Immature natural killer cell (primary cell): ENCODE measurements at places on chromosomes 12 and 14.

DNA sequence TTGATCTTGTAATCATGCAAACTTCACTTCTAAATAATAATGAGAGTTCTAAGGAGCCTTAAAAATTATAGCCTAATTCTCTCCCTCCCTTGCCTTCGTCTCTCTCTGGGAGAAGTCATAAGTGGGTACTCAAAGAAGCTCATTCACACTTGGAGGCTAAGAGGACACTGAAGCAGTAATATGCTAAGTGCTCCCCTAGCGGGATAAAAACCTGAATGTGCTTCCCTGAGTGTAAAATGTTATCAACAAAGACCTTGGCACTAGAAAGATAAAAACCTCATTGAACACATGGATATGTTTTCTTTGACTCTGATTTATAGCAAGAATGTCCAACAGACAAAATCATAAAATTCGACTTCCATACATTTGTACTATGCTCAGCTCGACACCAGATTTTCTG, 337.9 kb upstream of the NOVA1 start:
- no peak overlapping the region for H3K27ac ChIP-seq
- no peaks in the 10 kb centered on the region for H3K4me1 ChIP-seq
- no peaks in the 10 kb centered on the region for H3K27me3 ChIP-seq
- H3K36me3 ChIP-seq: no peaks in the 10 kb centered on the region
- DNase-seq: no peak

DNA sequence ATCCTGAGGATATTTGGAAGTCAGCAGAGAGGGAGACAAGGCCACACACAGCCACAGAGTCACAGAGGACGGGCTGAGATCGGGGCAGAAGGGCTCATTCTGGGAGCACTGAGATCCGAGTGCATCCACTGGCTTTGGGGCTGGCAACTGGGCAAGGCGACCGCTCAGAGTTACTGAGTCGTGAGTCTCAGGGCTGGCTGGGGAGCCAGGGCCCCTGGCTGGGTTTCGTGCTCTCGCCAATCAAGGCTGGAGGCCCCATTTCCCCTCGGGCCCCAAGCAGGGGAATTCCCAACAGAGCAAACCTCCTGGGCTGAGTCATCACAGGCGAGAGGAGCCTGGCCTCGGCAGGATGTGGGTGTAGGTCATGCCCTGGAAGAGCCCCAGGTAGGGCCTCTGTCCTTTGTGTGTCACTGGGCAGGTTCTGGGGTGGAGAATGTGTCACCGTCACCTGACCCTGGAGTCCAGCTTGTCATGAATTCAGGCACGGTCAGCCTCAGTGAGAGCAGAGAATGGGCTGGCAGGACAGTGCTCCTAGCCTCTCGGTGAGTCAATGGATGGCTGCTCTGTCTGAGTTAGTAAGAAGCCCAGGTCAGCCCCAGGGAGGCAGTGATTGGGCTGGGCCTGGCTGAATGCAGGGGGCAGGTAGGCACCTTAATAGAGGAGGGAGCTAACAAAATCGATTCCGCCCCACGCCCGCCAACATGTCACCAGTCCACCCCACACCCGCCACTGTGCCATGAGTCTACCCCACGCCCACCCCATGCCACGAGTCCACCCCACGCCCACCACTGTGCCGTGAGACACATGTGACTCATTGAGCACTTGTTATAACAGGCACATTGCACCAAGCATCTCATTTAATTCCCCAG, 16.9 kb downstream of the ASB2 start:
- no peaks in the 10 kb centered on the region for H3K36me3 ChIP-seq
- peak overlapping the region; percentile 82 for H3K4me3 ChIP-seq
- peaks cover 20% of the 10 kb centered on the region for H3K27me3 ChIP-seq
- H3K4me1 ChIP-seq: peaks cover 97% of the 10 kb centered on the region
- peak; percentile 83 for DNase-seq

DNA sequence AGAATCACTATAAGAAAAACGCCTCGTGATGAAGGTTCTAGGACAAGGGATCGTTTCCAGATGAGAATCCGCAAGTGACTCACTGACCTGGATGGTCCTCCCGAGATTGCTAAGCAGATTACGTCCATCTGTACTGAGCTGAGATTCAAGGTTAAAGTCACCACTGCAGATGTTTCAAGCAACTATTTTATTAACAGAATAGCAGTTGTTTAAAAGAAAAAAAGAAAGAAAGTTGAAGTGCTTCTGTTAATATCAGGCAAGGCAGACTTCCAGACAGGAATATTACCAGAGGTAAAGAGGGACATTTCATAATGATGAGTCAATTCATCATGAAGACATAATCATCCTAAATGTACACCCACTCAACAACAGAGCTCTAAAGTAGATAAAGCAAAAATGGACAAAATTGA, 17.9 kb downstream of the PXN start:
- H3K27ac ChIP-seq: peak overlapping the region; percentile 95
- DNase-seq: no peak
- peak overlapping the region; percentile 81 for H3K4me3 ChIP-seq
- H3K27me3 ChIP-seq: peaks cover 12% of the 10 kb centered on the region

- peaks cover 2% of the 10 kb centered on the region for H3K27me3 ChIP-seq
- no peak overlapping the region for H3K27ac ChIP-seq
- DNase-seq: no peak
- peaks cover 16% of the 10 kb centered on the region for H3K4me1 ChIP-seq
These were observed 5.9 kb downstream of the DDX55 start for GRCh38 chr12:123607756-123608155.

- no peak overlapping the region for H3K27ac ChIP-seq
- H3K36me3 ChIP-seq: no peaks in the 10 kb centered on the region
- H3K4me3 ChIP-seq: no peak overlapping the region
- no peaks in the 10 kb centered on the region for H3K4me1 ChIP-seq
- no peak for DNase-seq
These were observed 26.7 kb downstream of the OR10P1 start for GRCh38 chr12:55663391-55663790.

- H3K4me1 ChIP-seq: no peaks in the 10 kb centered on the region
- H3K4me3 ChIP-seq: no peak overlapping the region
These were observed 348.9 kb upstream of the FAR2 start for GRCh38 chr12:28800129-28800528.

DNA sequence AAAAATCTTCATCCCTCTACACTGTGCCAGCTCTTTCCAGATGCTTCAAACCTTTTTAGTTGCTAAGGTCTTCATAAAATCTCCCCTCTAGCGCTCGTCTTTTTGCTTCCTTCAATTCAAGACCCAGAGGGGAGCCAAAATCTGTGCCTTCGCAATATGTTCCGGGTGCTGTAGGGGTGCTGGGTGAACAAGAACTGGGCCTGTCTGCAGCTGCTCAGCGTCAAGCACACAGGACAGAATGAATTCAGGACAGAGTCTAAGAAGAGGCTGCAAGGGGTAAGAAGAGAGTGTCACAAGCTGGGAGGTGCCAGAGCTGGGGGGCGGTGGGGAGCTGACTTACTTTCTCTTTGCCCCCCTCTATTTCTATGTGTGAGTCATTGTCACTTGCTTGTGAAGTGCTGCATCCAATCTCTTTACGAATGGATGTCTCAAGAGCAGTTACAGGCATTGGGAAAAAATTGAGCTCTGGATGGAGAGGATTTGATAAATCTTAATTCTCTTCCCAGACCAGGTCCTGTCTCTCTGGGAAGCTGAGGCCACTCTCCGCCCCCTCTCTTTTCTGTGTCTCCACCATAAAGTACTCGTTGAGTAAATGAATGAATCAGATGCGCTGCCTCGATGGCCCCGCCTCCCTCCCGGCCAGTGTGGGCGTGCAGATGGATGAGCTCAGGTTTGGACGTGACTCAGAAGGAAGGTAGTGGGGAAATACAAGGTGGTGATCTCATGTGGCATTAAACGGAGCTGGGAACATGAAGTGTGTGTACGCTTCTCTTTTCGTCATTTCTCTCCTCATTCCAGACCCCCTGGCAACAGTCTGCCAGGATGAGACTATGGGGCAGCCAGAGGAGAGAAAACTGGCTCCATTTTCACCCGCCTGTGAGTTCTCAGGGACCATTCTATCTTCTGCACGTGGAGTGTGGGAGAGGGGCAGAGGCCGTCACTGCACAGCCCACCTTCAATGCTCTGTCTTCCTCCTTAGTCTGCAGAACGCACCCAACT, 91.3 kb downstream of the TSPAN9 start:
- H3K36me3 ChIP-seq: no peaks in the 10 kb centered on the region
- H3K27ac ChIP-seq: no peak overlapping the region
- no peak overlapping the region for H3K4me3 ChIP-seq
- DNase-seq: no peak

GRCh38 chr14:23294734-23295561, 7.7 kb downstream of the PPP1R3E start:
- H3K4me1 ChIP-seq: peaks cover 23% of the 10 kb centered on the region
- peak; percentile 63 for DNase-seq
- peaks cover 10% of the 10 kb centered on the region for H3K27me3 ChIP-seq

GRCh38 chr12:6632026-6632983, 3.5 kb downstream of the LPAR5 start:
- H3K36me3 ChIP-seq: no peaks in the 10 kb centered on the region
- peak; percentile 61 for DNase-seq
- H3K4me1 ChIP-seq: peaks cover 73% of the 10 kb centered on the region
- H3K4me3 ChIP-seq: peak overlapping the region; percentile 95
- peak overlapping the region; percentile 99 for H3K27ac ChIP-seq
- peaks cover 3% of the 10 kb centered on the region for H3K27me3 ChIP-seq

DNA sequence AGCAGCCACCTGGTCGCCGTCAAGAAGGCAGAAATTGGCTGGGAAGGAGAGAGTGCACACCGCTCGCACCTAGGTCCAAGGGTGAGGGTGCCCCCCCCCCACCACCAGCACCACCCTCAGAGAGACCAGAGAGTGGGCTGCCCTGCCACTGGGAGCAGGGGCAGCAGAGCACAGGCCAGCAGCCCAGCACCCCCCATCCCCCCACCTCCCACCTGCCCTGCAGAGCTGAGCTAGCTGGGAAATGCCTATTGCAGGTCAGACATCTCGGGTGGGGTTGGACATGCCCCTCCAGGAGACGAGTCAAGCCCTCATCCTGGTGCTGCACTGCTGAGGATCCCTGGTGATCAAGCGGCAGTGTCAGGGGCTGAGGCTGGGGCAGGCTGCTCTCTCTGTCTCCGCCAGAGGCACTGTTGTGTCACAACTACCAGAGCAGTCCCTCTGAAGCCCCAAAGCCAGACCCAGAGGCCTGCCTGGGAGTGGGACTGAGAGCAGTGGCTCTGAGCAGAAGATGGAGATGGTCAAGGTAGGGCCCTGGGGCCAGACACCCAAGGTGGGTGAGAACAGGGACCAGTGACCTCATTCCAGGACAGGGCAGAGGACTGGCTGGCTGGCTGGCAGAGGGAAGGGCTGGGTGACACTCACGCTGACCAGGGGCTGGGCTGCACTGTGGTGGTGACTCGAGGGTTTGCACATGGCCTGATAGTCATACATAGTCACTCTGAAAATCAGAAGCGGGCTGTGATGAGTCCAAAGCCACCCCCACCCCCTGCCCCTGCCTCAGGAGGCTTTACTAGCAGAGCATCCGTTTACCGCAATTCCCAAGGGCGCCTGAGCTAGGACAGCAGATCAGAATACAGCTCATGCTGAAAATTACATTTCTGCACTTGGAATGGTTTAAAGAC, 19.7 kb upstream of the LRTM2 start:
- H3K27ac ChIP-seq: no peak overlapping the region
- no peak overlapping the region for H3K4me3 ChIP-seq
- H3K4me1 ChIP-seq: peaks cover 14% of the 10 kb centered on the region
- peaks cover 2% of the 10 kb centered on the region for H3K27me3 ChIP-seq

DNA sequence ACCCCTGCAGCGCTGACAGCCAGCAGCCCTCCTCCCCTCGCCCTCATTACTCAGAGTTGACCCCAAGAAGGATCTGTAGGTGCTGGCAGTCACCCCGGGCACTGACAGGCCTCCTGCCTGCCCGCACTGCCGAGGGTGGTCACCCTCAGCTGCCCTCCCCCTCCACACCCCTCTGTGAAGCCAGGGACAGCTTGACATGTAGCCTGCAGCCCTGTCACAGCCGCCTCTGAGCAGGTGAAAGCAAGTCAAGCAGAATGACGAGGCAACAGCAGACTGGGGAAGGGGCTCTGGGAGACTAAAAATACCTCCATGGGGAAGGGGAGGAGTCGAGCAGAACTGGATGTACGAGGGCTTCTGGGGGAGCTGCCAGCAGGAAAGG, 178.1 kb downstream of the DPF3 start:
- peaks cover 68% of the 10 kb centered on the region for H3K4me1 ChIP-seq
- H3K27ac ChIP-seq: peak overlapping the region; percentile 34
- H3K27me3 ChIP-seq: peaks cover 9% of the 10 kb centered on the region

DNA sequence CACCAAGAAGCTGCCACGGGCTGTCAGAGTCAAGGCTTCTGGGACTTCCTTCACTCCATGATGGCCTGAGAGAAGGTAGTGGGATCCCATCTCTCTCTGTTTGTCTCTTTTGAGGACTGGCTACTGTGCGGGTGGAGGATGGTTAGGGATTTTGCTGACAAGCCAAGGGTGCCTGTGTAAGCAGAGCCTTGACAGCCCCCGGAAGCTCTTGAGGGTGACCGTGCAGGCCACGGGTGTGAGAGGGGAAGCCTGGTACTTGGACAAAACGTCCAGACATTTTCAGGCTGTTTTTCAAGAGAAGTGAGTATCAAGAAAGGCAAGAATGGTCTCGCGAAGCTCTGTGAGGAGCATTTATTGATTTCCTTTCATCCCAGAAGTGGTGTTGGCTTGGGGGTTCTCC, 352.4 kb downstream of the DPF3 start:
- H3K4me1 ChIP-seq: peaks cover 20% of the 10 kb centered on the region
- no peak overlapping the region for H3K4me3 ChIP-seq
- no peaks in the 10 kb centered on the region for H3K36me3 ChIP-seq
- no peak overlapping the region for H3K27ac ChIP-seq

- H3K4me3 ChIP-seq: no peak overlapping the region
- no peaks in the 10 kb centered on the region for H3K36me3 ChIP-seq
- H3K27ac ChIP-seq: no peak overlapping the region
- peaks cover 8% of the 10 kb centered on the region for H3K27me3 ChIP-seq
- DNase-seq: no peak
- no peaks in the 10 kb centered on the region for H3K4me1 ChIP-seq
These were observed 176.7 kb downstream of the PPM1H start for GRCh38 chr12:62758216-62758615.

DNA sequence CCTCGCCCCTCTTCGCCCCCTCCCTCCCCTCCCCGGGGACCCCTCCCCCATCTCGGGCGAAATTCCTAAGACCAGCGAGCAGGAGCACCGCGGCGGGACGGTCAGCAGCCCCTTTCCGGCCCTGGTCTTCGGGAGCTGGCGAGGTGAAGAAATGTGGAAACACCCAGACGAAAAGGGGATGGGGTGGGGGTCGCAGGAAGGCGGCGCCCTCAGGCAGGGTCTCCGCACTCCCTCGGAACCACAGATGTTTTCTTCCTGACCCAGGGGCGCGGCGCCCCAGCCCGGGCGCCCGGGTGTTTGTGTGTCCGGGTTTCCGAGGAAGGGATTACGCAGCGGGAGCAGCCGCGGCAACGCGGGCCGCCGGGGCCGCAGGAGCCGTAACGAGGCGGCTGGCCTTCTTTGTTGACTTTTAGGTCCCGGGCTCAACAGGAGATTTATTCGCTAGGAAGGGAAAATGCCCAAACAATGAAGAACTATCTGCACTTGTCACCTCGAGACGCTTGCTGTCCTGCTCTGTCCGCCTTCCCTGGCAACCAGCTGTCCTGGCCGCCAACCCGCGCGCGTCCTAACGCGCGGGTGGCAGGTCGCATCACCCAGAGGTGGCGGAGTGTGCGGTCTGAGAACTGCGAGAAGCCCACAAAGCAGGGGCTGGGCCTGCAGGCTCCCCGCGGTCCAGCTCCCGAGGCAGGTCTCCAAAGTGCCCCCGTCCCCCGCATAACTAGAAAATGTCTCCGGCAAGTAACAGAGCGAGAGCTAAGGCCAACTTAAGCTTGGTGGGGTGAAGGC, 7.0 kb downstream of the FOXA1 start:
- no peak overlapping the region for H3K27ac ChIP-seq
- no peak for DNase-seq
- peaks cover 27% of the 10 kb centered on the region for H3K36me3 ChIP-seq
- no peak overlapping the region for H3K4me3 ChIP-seq
- H3K4me1 ChIP-seq: no peaks in the 10 kb centered on the region

GRCh38 chr12:92993259-92993658, 64.2 kb upstream of the EEA1 start:
- H3K4me1 ChIP-seq: no peaks in the 10 kb centered on the region
- no peak overlapping the region for H3K27ac ChIP-seq
- H3K27me3 ChIP-seq: peaks cover 6% of the 10 kb centered on the region
- no peaks in the 10 kb centered on the region for H3K36me3 ChIP-seq
- no peak for DNase-seq
